ENCODE measurements at places on chromosomes 13 and 19.

GRCh38 chr13:110770678-110771077, 57.2 kb downstream of the ING1 start:
- no peak for DNase-seq

DNA sequence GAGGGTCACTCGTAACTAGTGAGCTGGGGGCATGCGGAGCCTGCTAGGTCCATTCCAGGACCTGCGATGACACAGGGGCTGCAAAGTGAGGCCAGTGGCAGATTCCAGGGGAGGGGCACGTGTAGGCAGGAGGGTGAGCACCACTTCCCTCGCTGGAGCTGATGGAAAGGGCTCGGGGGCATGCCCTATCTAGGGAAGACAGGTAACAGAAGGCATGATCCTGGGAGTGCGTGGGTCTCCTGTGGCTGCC, 51.2 kb downstream of the KLF2 start:
- DNase-seq, result no peak

DNA sequence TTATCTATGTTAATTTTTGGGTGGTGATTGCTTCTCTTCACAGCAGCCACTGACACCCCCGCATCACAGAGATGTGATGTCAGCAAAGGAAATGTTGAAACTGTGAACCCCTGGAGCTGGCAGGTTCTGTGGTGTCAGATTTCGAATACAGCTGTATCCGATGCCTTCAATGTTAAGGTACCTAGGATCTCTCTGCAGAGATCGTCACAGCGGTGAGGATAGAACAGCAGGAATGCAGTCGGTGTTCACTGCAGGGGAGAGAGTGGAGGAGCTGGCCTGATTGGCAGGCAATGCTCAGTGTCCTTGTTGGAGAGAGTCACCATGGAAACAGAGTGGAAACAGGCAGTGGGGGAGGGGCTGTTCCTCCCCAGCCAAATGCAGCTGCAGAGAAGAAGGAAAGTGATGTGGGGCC, 79.5 kb upstream of the ZNF835 start:
- DNase-seq, result no peak

- DNase-seq, result no peak
These were observed 698 bp downstream of the KANK2 start for GRCh38 chr19:11196406-11197287.

DNA sequence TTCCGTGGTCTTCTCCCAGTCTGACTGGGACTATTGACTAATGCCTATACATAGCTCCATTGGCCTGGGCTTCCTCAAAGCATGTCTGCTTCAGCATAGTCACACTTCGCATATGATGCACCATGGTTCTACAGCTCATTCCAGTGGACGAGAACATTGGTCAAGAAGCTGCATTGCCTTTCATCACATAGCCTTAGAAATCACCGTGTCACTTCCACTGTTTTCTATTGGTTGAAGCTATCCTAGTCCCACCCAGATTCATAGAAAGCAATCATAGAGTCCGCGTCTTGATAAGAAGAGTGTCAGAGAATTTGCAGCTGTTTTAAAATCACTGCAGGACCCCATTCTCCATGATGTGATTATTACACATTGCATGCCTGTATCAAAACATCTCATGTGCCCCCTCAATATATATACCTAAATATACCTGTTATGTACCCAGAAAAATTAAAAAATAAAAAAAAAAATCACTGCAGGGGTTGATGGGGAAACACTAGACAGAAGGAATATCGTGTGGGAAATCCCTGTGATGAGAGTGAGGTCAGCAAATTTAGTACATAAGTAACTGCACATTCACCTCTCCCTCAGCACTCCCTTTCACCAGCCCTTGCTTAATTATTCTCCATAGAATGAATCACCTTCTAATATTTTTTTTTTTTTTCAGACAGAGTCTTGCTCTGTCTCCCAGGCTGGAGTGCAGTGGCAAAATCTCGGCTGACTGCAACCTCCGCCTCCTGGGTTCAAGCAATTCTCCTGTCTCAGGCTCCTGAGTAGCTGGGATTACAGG, 2.2 kb upstream of the ARHGAP33 start:
- DNase-seq, result no peak

DNA sequence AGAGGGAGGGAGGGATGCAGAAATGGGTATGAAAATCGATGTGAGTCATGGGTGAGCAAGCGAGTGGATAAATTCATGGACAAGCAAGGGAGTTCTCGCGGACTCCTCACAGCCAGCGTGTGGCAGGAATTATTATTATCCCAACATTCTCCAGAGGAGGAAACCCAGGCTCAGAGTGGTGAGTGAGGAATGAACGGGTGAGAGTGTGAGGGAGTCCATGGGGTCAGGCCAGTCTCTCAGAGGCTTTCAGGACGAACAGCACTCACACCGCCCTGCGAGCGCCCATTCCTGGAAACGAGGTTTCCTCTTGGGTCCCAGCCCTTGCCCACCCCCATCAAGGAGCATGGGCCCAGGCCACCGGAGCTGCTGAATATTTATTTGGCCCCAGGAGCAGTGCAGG, 6.3 kb upstream of the DNAAF3 start:
- peak; percentile 16 for DNase-seq

DNA sequence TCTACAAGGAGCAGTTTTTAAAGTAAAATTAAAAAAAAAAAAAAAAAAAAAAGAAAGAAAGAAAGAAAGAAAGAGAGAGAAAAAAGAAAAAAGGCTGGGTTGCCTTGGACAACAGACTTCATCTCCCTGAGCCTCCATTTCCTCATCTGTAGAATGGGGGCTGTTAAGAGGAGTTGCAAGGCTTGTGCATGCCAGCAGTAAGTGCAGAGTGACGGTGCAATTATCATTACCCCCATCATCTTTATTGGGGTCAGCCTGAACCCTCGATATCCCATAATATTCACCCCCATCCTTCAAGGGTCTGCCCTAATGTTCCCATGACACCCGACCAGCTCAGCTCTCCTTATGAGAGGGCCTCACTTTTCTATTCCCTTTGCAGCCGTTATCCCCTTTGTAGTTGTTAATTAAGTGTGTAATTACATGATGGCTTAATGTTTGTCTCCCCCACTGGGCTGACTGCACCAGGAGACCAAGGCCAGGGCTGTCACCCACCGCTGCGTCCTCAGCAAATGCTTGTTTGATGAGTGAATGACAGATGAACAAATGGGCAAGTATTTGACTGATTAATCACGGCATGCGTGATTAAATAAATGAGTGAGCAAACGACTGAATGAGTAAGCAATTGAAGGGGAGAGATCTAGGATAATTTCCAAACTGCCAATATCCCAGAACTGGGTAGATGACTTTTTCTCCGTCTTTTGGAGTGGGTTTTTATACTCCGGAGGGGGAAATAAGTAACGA, 10.1 kb downstream of the FOSB start:
- DNase-seq, result no peak

DNA sequence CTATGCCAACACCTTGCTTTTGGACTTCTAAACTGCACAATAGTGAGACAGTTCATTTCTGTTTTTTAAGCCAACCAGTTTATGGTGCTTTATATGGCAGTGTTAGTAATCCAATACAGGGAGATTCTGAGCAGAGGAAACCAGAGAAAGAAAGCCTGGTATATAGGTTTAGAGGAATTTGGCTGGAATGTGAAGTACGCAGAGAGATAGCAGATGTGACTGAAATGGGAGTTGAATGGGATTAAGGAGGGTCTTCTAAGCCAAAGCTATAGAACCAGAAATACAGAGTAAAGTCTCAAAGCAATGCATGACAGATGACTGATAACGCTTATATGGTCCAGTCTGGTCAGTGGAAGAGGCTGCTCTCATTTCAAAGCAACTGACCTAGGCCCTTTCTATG, 453.7 kb downstream of the GPC6 start:
- no peak for DNase-seq

DNA sequence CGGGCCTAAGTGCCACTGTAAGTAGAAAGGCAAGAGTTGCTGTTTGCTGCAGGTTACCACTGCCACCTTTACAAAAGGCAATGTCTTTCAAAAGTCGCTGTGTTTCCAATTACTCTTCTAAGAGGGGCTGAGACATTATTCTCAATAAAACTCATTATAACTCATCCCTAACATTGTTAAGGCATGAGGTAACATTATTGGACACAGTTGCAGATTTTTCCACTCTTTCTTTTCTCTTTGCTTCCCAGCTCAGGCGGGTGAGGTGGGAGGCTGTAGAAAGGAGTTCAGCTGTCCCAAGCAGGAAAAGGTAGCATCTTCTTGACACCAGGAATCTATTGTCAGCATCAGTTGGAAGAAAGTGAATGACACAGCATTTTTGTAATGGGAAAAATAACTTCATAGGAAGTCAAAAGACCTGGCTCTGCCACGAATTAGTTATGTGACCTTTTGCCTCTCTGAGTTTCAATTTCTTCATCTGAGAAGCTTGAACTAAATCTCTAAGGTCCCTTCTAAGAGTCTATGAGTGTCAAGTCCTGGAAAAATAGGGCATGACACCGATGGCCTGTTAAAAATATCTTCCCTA, 2.1 kb upstream of the UBL3 start:
- DNase-seq, result no peak

GRCh38 chr13:97325738-97326137, 103.6 kb downstream of the MBNL2 start:
- DNase-seq, result no peak

- DNase-seq, result no peak
These were observed 5.6 kb upstream of the NEK3 start for GRCh38 chr13:52164989-52165388.

DNA sequence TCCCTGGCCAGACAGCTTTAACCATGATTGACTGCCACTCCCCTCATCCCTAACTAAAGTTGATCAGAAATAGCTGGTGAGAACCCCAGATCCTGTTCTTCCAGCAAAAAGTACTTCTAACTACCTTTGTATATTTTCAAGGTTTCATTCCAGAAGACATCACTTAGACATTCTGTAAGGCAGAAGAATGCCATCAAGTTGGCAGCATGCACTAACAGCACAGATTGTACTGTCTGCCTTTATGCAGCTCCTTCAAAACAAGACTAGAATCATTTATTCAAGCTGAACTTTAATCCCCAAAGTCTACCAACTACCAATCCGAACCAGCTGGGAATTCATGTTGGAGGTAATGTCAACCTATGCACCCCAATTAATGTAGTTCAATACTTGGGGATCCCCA, 167.6 kb upstream of the KLHL1 start:
- no peak for DNase-seq

GRCh38 chr13:30394751-30395191, 27.5 kb upstream of the UBE2L5 start:
- no peak for DNase-seq

GRCh38 chr13:103614761-103615160, 548.5 kb upstream of the SLC10A2 start:
- DNase-seq, result no peak

- DNase-seq, result no peak
These were observed 526.9 kb downstream of the RFC3 start for GRCh38 chr13:34344816-34345215.

DNA sequence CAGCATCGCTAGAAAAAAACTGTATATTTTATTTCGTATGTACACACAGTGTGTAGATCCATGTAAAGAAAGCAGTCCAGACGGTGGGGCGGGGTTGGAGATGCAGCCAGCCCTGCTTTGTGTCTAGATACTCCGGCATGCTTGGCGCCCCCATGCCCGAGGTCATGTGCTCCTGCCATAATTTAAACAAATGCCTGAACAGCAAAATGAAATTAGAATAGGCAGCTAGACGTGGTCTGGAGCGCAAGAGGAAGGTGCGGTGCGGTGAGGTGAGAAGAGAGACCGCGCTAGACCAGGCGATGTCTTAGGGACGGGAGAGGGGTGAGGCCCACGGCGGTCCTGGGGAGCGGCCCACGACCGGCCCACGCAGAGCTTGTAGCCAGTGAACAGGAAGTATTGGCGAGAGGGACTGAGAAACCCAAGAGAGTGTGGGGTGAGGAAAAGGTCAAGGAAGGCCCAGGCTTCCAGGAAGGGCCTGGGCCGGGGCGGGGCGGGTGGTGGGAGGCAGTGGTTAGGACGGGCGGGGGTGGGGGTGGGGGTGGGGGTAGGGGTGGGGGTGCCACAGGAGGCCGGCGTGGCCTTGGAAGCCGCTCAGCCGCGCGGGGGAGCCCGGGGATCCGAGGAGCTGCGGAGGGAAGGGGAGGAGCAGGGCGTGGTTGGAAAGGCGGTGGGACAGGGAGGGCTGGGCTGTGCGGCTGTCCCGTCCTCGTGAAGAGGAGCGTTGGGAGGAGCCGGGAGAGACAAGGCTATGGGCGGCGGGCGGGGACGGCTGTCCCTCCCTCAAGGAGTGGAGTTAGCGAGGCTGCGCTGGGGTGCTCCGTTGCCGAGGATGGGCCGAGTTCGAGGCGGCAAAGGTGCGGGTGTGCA, 254.7 kb upstream of the SGCG start:
- DNase-seq, result no peak

GRCh38 chr19:40392894-40393517, 3.0 kb upstream of the HIPK4 start:
- no peak for DNase-seq

- DNase-seq, result no peak
These were observed 885 bp downstream of the TGFB1 start for GRCh38 chr19:41352609-41353465.

GRCh38 chr13:53018690-53019647, 9.6 kb upstream of the OLFM4 start:
- DNase-seq, result no peak

- DNase-seq, result no peak
These were observed 19.3 kb upstream of the DPP9 start for GRCh38 chr19:4742723-4743646.

DNA sequence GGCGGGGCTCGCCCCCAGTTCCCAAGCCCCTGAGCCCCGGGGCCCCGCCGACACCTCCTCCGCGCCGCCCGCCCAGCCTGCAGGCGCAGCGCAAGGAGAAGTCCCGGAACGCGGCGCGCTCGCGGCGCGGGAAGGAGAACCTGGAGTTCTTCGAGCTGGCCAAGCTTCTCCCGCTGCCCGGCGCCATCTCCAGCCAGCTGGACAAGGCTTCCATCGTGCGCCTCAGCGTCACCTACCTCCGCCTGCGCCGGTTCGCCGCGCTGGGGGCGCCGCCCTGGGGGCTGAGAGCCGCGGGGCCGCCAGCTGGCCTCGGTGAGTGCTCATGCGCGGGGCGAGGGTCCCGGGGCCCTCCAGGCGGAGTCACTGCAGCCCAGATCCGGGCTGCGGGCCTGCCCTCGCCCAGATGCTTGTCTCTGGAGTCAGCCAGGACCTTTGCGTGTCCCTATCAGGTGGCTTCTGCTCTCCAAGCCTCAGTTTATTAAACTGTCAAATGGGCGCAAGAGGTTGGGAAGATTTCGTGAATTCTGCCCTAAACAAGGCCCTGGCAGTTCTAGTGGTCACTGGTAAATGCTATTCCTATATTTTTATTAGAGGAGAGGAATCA, 2.0 kb downstream of the NPAS1 start:
- DNase-seq, result no peak

DNA sequence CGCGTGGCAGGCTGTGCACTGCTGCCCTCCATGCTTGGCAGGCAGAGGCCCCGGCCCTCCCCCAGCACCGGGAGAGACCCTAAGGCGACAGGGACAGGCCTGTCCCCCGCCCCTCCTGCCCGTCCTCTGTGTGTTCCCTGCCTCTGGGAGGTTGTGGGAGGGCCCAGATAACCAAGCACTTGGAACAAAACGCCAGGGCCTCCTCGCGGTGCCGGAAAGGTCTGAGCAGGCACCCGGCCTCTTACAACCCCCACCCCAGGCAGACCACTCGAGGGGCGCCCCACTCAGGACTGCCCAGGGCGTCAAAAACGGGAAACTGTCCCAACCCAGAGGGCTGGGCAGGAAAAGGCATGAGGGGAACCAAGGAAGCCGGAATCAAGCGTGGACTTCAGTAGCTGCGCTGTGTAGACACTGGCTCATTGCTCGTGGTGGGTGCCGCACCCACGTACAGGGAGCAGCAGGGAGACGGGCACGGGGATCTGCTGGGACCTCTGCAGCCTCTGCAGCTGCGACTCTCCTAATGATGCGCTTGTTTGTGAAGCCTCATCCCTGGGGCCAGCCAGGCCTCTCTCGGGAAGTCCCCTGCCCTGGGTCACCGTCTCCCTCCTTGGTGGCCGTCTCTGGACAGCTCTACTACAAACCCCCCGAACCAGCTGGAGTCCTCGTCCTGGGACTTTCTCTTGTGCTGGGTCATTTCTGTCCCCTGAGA, 20.0 kb downstream of the GNA11 start:
- no peak for DNase-seq

Data from AG09309 (cell line).